ENCODE measurements at places on chromosomes 4 and X. TPM values are rescaled to one million over a fixed set of nuclear protein-coding genes. Genes with fewer than 3 reads are reported as not detected.

DNA sequence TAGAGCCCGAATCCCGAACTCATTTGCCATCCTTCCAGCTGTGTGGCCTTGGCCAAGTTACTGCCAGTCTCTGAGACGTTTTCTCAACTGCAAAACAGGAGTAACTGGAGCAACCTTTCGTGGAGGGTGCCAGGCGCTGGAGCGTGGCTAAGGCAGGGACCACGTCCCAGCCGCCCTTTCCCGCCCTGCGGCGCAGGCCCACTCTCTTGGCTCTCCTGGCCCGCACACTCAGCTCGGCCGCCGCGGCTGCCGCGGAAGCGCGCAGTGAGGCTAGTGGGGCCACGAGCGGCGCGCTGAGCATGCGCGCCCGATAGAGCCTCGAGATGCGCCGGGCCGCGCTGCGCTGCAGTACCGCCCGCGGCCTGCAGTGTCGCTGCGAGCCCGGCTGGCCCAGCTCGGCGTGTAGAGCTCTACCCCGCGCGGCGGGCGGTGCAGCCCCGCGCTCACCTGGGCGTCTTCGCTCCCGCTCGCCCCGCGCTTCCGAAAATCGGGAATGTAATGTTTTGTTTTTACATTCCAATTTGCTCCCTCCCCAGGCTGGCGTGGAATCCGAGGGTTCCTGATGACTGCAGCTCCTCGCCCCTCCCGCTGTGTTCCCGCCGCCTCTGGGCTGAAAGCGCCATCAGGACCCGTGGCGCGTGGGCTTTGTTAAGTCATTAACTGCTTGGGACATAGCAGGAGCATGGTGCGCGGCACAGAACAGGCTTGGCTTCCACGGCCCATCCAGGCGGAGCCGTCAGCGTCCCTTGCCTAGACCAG is 4.0 kb upstream of the ZNF518B start:
- no peak for DNase-seq

DNA sequence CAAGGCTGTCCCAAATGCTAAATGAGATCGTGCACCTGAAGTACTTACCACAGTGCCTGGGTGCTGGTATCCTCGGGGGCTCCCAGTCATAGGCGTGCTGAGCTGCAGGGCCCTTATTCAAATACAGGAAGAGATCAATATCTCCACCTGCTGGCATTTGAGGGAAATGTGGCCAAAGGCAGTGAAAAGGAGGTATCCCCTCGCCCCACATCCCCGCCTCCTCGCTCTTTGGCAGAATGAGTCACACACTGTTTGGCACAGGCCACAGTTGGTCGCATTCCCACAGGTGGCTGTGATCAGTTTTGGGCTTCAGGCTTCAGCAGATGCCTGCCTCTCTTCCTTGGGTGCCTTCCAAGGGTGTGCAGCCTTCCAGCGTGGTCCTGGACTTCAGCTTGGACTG is 28.4 kb downstream of the ZNF185 start:
- peak; percentile 63 for DNase-seq

The FAM241A gene
- 4.3 TPM for total RNA-seq

The NAP1L3 gene
- 0.98 TPM for total RNA-seq

- DNase-seq: no peak
These were observed 20.4 kb upstream of the FGF16 start for GRCh38 chrX:77426811-77427210.

GRCh38 chrX:31266203-31267076 is 194.6 kb upstream of the FTHL17 start:
- no peak for DNase-seq

GRCh38 chrX:11131146-11131545 is 20.0 kb downstream of the HCCS start:
- DNase-seq: no peak

DNA sequence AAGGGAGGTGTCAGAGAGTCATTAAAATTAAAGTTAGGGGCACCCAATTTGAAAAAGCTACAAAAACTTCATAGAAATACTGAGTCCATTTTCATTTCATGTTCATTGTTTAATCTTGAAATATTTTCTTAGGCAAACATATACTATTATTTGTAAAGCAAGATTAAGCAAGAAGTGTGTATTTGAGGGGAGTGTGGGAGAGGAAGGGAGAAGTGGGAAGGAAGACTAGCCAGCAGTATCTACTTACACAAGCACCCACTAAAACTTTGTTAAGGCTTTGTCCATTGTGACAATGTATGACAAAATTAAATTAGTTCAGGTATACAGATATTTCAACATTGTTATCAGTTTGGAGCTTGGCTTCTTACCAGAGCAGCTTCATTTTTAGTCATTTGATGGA is 222.9 kb downstream of the ARHGAP24 start:
- no peak for DNase-seq

- no peak for DNase-seq
These were observed 51.0 kb upstream of the SPIN4 start for GRCh38 chrX:63402106-63402505.

DNA sequence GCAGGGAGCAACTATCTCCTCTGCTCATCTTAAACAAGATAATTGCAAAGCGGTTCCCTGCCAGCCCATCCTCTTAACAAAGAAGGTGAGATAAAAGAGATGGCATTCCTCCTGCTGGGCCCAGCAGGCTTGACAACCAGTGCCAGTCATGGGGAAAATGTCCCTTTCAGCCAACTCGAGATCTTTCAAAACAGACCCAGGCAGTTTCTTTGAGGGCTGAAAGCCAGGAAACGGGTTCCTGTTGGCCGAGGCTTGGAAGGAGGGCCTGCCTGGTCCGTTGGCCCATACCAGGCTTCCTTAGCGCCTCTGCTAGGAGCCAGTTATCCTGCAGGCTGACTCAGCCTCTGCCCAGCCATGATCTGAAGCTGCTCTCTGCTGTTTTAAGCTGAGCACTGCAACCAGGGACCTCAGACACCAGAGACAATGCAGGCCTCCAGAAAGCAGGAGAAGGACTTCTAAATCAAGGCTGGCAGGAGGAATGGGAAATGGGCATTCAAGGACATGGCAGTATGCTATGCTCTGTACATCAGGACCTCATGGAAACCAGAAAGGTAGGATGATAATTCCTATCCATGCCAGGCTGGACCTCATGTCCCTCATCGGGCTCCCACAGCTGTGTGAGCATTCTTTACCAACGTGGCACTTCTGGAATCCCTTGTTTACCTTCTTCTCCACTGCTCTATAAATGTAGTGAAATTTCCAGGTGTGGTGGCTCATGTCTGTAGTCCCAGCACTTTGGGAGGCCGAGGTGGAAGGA is 42.4 kb upstream of the SLC2A9 start:
- peak; percentile 91 for DNase-seq

DNA sequence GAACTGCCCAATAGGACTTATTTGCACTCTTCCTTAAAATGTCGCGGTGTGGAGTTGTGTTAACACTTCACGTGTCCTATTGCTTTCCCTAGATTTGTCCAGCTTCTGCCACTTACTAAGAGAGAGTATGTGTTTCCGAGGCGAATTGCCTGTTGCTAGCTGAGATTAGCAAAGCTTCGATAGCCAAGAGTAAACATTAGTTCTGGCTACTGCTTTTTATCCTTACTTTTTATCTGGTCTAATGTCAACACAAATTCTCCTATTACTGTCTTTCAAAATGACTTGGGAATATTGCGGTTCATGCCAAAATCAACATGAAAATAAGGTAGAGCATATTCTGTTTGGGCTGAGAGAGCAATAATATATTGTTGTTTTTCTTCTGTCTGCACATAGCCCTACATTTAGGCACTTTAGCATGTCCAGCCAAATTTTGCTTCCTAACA is 90.4 kb upstream of the VEGFC start:
- DNase-seq: no peak

- DNase-seq: no peak
These were observed 252.7 kb downstream of the SPRY1 start for GRCh38 chr4:123649250-123649644.

DNA sequence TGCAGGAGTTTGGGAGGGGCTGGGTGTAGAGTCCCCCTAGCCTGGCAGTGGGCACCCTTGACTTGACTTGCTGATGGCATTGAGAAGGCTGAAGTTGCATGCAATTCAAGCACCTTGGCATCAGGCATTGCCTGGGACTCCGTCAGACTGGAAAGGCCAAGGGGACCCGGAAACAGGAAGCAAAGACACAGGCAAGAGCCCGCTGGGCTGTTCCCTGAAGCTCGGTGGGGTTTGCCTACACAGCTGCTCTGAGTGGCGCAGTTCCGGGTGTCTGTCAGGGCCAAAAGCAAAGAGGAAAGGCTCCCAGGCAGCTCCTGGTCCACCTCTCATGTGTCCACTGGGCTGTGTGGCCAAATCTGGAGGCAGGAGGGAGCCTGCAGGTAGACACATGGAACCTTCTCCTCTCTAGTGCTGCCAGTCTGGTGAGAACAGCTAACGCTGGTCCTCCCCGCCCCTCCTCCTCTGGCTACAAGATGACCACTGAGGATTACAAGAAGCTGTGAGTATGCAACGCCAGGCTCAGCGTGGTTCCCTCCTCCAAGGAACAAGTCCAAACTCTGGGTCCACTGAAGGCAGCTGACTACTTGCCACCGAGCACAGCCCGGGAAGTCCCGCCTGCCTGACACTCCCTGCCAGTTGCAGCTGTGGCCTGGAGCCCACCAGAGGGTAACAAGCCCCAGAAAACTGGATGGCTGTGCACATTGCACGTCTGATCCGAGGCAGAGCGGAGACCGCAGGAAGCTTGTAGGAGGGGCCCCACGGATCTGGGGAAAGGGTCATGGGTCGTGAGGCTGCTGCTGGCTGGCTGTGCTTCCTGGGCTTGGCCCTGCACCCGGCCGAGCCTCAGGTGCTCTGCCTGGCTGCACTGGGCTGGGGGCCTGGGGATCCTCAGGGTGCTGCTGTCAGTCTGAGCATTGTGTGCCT is 20.1 kb downstream of the ZNF185 start:
- no peak for DNase-seq

The NEIL3 gene
- total RNA-seq: not detected

The DOK7 gene
- total RNA-seq: 3.5 TPM

DNA sequence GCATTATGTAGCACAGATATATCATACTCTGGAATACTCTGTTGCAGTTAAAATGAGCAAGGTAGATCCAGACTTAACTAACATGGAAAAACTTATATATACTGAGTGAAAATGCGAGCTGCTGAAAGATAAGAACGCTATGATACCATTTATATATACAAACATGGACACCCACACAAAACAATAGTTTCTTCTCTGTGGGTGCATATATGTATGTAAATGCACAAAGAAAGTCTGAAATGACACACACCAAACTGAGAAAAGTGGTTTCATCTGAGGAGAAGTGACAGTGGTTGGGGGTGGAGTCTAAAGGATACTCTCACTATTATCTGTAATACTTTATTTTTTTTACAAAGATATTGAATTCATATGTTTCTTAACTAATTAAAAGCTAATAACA is 12.2 kb upstream of the FGF2 start:
- no peak for DNase-seq

DNA sequence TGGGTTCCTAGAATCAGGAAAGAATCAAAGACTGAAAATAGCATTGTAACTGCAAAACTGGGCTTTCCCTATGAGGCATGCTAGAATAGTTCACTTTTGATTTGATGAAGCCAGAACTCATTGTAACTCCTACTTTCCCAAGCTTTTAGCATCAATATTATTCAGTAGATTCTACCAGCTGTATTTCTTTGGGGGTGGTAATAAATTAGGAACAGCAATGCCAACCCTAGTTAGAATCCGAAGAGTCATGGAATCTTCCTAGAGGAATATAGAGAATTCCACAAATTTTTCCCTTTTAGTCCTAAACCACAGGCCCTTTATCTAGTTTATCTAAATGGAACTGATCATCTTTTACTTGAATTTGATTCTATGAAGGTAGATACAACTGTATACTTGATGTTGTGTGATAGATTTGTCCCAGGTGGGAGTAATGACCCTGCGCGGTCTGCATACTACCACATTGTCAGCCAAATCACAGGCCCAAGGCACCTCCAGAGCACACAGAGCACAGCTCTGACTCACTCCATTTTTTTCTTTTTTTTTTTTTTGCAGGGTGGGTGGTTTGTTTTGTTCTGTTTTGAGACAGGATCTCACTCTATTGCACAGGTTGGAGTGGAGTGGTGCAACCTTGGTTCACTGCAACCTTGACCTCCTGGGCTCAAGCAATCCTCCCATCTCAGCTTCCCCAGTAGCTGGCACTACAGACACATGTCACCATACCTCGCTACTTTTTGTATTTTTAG is 66.6 kb downstream of the EDNRA start:
- no peak for DNase-seq

The DACH2 gene
- total RNA-seq: 0.29 TPM

- no peak for DNase-seq
These were observed 11.6 kb upstream of the CENPVL2 start for GRCh38 chrX:51694254-51694653.

GRCh38 chr4:24876431-24876830 is 36.4 kb downstream of the CCDC149 start:
- DNase-seq: no peak

The C4orf36 gene
- 6.6 TPM for total RNA-seq

The HGFAC gene
- total RNA-seq: not detected

The ADH4 gene
- total RNA-seq: 0.48 TPM

The DGKK gene
- total RNA-seq: not detected

GRCh38 chr4:11182586-11183355 is 245.9 kb downstream of the HS3ST1 start:
- no peak for DNase-seq

The TMEM35A gene
- total RNA-seq: 0.33 TPM

The MAGED4B gene
- total RNA-seq: 3.9 TPM

The CAPN6 gene
- 5.6 TPM for total RNA-seq

The MTTP gene
- total RNA-seq: not detected

- DNase-seq: peak; percentile 67
These were observed 45.6 kb downstream of the SMARCA5 start for GRCh38 chr4:143558823-143559756.

The PHKA2 gene
- 27.1 TPM for total RNA-seq

DNA sequence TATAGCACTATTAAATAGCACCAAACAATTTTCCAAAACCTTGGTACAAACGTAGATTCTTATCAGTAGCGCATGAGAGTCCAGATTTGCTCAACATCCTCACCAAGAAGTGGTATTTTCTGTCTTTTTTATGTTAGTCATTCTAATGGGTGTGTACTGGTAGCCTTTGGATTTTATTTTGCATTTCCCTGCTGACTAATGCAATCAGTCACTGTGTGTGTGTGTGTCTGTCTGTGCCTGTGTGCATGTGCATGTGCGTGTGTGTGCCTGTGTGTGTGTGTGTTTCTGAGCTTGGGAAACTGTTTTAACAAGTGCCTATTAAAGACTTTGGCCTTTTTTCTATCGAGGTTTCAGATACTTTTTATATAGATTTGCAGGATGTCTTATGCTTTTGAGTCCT is 82.2 kb upstream of the MAGEA10 start:
- no peak for DNase-seq

DNA sequence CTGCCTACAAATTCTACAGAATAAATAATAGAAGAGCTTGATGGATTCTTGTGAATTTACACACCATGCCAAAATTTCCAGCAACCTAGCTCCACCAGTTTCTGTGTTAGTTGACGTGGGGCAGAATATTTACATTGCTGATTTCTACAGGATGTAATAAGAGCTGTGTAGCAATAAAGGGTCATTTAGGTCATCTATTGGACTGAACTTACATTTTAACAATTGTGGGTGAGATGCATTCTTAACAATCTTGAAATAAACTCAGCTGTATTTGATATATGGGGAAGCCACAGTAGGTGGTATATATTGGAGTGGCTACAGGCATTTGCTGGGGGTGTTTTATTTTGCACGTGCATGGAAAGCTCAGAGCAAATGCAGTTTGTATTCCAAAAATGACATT is 655.3 kb downstream of the IQCM start:
- no peak for DNase-seq

- no peak for DNase-seq
These were observed 224.6 kb downstream of the SPRY1 start for GRCh38 chr4:123621072-123621705.
